ENCODE measurements at places on chromosomes 7 and 10.

DNA sequence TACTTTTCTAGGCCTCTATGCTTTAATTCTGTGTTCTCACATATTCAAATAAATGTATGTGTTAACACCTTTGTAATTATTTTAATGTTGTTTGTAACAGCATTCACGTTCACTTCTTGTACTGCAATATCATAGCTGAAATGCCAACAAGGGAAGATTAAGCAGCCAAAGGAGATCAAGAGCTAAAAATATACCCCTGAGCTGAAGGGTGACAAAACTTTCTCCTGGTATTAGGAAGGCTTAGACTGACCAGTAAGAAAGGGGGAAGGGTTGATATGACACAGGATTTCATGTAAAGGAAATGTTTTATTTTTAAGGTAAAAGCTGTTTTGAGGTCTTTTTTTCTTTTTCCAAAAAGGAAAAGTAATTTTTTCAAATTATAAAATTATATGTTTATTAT, 40.4 kb upstream of the VDAC2 start:
- DNase-seq: no peak

DNA sequence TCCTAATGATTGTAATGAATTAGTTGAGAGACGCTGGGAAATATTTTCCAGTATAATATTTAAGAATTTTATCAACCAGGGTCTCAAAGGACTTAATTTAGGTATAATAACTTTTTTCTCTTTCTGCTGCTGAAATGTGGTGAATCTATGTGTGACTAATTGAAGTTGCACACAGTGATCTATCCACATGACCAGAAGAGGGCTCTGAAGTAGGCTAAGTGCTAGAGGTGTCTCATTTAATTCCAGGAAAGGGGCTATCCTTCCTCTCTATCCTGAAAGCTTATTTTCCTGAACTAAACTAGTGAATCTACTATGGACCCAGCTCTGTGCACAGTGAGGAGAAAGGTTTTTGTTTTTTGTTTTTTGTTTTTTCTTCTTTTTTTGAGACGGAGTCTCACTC, 294.4 kb upstream of the MYO3A start:
- no peak for DNase-seq

GRCh38 chr10:18134509-18134908, 5.7 kb upstream of the CACNB2 start:
- no peak for DNase-seq

GRCh38 chr7:36683111-36683510, 41.2 kb downstream of the AOAH start:
- no peak for DNase-seq

DNA sequence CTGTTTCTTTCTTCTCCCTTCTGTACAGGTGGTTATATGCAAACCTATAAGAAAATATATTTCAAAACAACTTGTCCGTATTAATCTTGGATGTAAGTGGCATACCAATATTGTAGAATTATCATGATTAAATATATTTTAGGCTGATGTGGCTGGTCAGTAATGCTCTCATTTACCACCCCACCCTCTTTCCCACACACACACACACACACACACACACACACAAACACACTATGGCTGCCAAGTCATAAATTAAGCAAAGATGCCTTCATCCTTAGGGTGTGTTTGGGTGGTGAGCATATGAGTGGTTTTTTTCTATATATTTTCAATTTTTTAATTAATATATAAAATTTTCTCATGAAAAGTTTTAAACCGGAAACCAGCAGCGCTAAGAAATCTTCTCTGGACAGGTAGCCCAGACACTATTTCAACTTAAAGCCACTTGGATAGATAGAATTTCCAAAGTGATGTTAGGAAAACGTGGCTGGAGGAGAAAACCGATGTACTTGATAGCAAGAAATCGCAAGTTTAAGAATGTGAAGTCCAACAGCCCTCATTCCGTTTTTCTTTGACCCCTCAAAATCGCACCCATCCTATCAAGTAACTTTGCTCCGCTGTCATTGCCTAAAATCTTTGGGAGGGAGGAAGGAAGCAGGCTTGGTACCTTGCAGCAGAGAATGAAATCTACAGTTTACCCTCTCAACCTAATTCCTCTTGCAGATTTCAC, 171.7 kb downstream of the FAM107B start:
- no peak for DNase-seq

DNA sequence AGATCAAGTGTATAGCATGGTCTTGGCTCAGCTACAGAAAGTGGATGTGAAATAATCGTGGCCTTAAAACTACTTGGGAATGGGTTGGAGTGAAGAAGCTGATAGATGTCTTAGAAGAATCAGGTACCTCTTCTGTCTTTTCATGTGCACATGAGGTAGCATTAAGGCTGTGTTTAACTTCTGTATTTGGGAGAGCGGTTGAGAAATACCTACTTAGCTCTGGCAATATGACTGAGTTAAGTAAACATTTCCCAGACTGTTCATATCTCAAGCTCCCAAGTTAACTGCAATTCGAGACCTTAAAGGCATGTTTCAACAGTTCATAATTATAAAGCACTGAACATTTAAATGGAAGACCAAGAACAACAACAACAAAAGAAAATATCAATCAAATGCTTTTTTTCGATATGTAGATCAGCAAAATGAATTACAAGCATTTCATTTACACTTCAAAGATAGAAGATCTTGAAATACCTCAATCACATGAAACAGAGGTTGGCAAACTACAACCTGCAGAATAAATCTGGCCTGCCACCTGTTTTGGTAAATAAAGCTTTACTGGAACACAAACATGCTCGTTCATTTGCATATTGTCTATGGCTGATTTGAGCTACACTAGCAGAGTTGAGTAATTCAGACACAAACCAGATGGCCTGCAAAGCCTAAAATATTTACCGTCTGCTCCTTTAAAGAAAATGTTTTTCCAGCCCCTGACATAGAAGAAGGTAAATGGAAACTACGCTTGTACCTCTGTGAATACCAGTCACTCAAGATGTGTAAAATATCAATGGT, 337.1 kb upstream of the GLI3 start:
- no peak for DNase-seq

- no peak for DNase-seq
These were observed 10.3 kb downstream of the CRHR2 start for GRCh38 chr7:30671793-30672465.

GRCh38 chr10:75902816-75903215, 471.4 kb downstream of the LRMDA start:
- no peak for DNase-seq

DNA sequence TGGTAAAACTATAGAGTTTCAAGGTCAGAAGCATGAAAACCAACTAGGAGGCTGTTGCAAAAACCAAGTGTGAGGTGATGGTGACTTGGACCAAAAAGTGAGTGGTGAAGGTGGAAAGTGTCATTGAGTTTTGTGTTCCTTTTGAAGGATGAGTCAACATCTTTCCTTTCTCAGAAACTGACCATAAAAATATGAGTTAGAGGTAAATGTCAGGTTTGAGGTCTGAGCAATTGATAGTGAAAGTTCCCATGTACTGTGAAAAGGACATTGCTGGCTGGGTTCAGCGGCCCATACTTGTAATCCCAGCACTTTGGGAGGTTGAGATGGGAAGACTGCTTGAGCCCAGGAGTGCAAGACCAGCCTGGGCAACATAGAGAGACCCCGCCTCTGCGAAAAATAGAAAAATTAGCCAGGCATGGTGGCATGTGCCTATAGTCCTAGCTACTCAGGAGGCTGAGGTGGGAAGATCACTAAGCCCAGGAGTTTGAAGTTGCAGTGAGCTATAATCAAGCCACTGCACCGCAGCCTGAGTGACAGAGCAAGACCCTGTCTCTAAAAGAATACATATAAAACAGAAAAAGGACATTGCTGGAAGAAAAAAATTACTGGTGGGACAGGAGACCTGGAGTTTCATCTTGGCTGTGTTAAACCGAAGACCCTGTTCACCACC, 89.3 kb upstream of the ARID5B start:
- DNase-seq: no peak

DNA sequence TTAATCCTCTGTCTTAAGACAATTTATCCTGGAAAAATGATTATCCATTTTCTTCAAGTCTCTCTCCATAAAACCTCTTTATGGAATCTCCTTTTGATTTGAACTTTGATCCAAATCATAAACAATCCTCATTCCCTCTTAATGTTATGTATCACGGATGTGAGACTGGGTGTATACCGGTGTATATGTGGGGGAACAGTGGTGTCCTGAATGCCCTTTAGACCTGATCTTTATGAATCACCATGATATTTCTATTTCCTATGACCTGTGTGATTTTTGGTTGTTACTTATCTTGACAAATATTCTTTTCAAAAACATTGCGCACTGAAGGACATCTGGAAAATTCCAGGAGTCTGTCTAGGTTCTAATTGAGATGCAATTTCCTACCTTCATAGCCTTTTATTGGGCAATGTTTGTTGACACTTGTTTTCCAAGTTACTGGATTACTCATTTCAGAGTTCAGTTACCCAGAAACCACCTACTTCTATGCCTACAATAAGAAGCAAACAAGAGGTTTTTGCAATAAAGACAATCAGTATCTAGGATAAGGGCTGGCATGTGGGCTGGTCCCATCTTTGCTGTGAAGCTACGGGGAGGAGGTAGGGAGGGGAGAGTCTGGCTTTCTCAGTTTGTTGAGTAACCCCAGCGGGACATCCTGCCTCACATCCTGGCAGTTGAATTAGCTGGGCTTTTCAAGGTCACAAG, 190.4 kb downstream of the CTTNBP2 start:
- DNase-seq: no peak

- DNase-seq: no peak
These were observed 391.2 kb downstream of the ANKRD7 start for GRCh38 chr7:118615681-118616080.
